SK-N-SH treated with all-trans-retinoic acid at 6 μM for 48 hours (cell line): ENCODE measurements at places on chromosomes 7 and 10.

DNA sequence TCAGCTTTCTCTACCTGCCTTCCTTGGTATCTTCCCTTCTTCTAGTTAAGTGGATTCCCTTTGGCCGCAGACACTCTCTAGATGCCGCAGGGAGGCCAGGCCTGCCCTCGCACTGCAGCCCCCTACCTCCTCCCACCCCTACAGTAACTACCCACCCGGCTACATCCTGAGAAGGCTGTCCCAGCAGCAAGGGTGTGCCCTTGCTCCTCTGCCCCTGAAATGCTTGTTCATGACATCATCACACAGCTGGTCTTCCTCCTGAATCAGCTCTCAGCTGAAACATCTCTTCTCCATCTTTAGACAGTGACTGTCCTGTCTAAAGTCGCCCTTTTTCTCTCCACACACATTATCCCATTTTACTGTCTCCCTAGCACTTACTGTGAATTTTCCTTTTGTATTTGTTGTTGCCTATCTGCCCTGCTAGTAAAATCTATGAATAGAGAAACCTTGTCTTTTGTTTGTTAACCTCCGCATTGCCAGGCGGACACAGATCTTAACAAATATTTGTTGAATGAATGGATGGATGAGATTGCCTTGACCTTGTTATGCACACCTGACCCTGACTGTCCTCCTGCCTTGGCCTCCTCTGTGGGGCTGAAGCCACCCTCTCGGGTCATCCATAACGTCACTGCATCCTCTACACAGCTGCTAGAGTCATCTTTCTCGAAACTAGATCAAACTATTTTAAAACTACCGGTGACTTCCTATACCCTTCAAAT is 108.9 kb upstream of the GATA3 start:
- ATAC-seq: no peak

DNA sequence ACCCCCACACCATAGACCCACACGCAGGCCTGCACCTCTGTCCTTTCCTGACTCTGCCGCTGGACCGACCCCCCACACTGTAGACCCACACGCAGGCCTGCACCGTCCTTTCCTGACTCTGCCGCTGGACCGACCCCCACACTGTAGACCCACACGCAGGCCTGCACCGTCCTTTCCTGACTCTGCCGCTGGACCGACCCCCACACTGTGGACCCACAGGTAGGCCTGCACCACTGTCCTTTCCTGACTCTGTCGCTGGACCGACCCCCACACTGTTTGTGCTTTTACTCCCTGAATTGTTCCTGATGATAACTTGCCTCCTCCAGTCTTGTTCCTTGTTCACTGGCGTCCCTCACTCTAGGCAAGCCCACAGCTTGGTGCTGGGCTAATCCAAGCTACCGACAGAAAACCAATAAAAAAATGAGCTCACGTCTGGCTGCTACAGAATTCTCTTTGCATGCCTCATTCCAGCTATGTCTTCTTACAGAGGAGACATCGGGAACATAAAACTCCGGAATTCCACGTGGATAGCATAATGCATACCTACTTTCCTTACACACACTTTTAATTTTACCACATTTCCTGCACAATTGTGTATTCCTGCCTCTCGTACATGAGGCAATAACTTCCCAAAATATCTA is 494.3 kb downstream of the PTPRN2 start:
- ATAC-seq: no peak

- no peak for ATAC-seq
Observed at GRCh38 chr7:158581440-158582088, 6.1 kb downstream of the PTPRN2 start.

GRCh38 chr10:75568450-75569130 is 137.2 kb downstream of the LRMDA start:
- ATAC-seq: no peak

DNA sequence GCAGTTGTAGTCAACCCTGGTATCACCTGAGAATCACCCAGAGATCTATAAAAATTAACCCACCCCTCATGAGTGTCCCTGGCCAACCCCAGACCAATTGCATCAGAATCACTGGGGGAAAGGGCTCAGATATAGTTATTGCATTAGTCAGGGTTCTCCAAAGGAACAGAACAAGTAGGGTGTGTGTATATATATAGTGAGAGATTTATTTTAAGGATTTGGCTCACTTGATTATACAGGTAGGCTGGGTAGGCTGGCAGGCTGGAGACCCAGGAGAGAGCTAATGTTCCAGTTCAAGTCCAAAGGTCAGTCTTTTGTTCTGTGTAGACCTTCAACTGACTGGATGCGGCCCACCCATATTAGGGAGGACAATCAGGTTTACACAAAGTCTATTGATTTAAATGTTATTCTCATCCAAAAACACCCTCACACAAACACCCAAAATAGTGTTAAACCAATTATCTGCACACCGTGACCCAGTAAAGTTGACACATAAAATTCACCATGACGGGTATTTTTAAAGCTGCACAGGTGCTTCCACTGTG is 372.9 kb upstream of the NFE2L3 start:
- ATAC-seq: no peak

DNA sequence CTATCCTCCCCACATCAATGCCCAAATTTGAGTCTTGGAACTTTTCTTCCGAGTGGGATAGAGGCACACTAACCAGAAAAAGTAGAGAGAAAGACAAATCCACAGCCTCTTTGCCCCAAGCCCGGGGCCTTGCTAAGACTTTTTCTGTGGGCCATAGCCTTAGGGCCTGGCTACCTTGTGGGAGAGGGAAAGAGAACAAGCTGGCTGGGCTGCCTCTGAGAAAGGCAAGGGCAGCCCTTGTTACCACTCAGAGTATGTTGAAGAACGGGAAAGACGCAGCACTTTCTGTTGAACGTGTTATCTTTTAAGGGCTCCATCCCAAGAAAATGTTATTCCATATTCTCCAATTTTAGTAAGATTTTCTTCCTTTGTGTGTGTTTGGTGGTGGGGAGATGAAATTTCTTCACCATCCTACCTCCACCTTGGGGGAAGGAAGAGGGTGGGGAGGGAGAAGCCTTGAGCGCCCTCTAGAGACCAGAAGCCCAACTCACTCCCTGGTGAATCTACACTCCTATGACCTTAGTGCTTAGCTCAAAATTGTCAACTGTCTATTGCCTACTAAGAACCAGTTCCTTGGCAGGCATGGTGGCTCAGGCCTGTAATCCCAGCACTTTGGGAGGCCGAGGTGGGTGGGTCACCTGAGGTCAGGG is 3.9 kb upstream of the NRF1 start:
- ATAC-seq: no peak

DNA sequence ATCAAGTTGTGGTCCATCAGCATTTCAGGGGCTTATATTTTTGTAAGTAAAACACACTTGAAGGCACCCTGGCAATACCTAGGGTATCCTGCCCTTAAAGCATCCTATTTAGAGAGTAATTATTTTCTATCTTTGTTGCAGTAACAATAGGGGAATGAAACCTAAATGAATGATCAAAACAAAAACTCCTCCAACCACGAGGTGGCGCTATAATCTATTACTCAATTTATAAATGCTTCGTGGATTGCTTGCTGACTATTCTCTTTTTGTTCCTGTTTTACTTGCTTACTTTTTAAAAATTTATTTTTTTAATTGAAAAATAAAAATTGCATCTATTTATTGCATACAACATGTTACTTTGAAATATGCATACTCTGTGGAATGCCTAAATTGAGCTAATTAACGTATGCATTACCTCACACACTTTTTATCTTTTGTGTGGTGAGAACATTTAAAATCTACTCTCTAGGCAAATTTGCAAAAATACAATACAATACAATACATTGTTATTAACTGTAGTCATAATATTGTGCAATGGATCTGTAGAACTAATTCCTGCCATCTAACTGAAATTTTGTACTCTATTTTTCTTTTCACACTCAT is 147.7 kb upstream of the BMPER start:
- peak; percentile 72 for ATAC-seq

DNA sequence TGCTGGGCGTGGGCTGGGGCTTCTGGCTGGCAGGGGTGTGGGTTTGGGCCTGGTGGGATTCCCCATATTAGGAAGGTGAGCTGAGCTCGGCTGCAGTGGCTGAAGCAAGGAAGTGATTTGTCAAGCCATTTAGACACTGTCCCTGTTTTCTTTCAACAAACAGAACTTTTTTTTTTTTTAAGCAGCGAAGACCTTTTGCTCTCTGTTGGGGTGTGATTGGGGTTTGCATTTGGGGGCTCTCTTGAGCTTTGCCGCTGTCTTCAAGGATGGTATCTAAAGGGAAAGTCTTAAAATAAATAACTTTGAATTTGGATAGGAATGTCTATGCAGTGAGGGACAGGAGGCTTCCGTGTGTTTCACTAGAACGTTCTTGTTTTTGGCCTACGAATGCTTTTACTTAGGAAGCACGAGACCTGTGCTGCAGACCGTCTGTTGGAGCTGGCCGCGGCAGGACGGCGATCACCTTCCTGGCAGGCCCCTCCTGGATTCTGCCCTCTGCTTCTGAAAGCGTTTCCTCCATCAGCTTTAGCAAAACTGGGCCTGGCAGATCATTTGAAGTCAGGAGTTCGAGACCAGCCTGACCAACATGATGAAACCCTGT is 43.9 kb downstream of the FOXK1 start:
- no peak for ATAC-seq

- no peak for ATAC-seq
Observed at GRCh38 chr7:76325092-76325491, 22.6 kb downstream of the HSPB1 start.

GRCh38 chr10:122236690-122237306 is 34.3 kb upstream of the BTBD16 start:
- no peak for ATAC-seq

GRCh38 chr10:14481752-14482151 is 151.0 kb upstream of the FRMD4A start:
- no peak for ATAC-seq

DNA sequence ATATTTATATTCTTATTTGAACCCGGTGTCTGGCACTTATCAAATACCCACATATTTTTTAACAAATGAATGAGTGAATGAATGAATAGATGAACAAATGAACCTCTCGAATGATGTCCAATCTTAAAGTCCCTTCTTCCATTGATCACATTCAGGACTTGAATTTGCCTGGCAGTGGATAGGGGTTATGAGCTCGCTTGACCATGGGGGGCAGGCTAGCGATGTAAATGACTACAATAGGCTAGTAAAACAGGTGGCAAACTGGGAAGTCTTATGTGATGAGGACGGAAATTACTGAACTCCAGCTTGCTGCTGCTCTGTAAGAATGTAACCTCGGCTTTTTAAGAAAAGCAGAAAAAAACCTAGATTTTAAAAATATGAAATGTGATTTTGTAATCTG is 247.7 kb upstream of the DKK1 start:
- no peak for ATAC-seq

DNA sequence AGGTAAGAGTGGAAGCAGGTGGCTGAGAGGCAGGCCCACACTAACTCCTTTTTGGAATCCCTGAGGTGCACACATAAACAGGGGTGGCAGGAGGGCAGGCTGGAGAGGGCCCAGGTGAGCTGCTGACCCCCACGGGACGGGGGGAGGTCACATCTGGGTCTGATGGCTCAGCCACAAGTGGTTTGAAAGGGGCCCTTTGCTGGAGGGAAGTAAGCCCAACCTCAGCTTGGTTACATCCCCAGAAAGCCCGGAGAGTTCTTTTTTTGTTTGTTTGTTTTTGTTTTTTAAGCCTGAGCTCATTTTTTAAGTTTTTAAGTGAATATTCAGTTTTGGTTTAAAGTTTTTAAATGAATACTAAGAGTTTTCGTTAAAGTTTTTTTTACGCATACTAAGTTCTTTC is 72.8 kb upstream of the CUX1 start:
- no peak for ATAC-seq

DNA sequence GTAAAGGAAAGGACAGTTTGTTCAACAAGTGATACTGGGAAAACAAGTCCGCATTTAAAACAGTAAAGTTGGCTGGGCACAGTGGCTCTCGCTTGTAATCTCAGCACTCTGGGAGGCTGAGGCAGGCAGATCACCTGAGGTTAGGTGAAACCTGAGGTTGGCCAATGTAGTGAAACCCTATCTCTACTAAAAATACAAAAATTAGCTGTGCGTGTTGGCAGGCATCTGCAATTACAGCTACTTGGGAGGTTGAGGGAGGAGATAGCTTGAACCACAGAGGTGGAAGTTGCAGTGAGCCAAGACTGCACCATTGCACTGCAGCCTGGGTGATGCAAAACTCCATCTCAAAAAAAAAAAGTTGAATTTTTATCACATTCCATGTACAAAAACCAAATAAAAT is 35.7 kb downstream of the ZNF92 start:
- no peak for ATAC-seq

- no peak for ATAC-seq
Observed at GRCh38 chr10:581776-582330, 107.6 kb downstream of the DIP2C start.

- peak; percentile 82 for ATAC-seq
Observed at GRCh38 chr7:26156451-26157420, 4.7 kb downstream of the NFE2L3 start.
